ENCODE measurements at places on chromosomes 2 and 18.

DNA sequence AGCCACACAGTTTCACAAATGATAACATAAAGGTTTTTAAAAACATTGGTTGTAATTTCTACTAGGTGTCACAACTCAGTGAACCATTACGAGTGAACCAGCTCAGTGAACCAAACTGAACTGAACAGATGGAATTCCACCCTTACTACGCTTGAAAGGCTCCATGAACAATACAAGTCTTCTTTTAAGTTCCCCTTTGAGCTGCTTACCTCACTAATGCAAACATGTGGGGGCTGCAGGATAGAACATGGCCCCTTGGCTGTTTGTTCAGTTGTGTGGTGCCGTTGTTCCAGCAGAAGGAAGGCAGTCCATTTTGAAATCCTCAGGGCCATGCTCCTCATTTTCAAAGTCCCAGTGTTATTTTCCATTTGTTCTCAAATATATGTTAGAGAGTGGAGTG, 30.7 kb upstream of the KLHL14 start:
- ATAC-seq: no peak

- no peak for ATAC-seq
These were observed 123.1 kb downstream of the CELF4 start for GRCh38 chr18:37442477-37442876.

- no peak for ATAC-seq
These were observed 238.1 kb downstream of the LPIN1 start for GRCh38 chr2:11984316-11985158.

DNA sequence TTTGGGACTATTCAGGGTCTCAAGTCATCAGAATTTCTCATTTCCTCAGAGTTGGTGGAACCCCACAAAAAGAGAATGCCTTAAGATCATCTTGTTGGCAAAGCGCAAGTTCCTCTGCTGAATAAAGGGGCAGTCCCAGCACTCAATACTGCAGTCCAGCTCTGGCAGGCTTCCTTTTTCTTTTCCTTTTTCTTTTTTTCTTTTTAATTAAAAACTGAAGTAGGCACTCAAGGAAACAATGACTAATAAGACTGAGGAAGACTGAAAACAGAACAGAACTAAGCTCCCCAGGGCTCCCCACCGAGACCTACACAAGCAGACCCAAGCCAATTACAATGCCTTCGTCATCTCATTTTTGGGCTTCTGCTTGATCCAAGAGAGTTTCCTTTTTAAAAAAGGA, 82.0 kb downstream of the STK39 start:
- peak; percentile 73 for ATAC-seq

- no peak for ATAC-seq
These were observed 325.4 kb downstream of the ERBB4 start for GRCh38 chr2:212213191-212213590.

GRCh38 chr2:104408266-104408665, 445.6 kb upstream of the POU3F3 start:
- ATAC-seq: no peak

DNA sequence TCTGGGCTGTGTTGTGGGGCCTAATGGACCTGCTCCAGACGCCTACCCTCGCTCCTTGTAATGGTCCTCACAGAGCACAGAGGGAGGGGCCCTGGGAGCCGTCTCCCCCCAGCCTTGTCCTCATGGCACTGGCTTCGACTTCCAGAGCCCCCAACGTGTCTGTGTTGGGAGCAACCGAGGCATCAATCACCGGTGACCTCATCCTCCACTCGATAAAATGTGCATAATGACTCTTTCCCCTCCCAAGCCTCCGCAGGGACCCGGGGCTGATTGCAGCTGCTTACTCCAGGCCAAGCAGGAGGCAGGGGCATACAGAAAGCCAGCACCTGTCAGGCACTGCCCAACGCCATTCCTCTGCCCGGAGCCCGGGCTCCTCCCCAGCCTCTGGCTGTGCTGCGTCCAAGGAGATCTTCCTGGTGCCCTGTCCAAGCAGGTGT, 271.7 kb downstream of the NDUFA10 start:
- ATAC-seq: no peak

GRCh38 chr2:46216213-46216612, 81.0 kb upstream of the EPAS1 start:
- ATAC-seq: no peak

DNA sequence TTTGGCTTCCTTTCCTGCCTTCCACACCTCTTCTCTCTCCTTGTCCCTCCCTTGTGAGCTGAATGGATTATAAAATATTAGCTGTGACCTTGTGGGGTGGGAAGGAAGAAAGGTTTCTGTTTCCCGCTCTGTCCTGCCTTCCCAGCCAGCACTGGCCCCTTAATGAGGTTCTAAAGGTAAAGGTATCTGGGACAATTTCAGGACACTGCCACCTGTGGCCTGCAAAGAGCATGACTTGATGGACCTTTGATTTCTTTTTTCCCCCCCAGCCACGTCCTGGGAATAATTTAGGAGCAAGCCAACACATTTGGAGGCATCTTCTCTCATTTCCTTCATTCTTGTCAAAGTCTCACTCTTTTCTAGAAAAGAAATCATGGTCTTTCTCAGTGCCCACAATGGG, 246.7 kb upstream of the EPAS1 start:
- ATAC-seq: no peak

- ATAC-seq: no peak
These were observed 20.9 kb upstream of the CCDC150 start for GRCh38 chr2:196618661-196619060.

- ATAC-seq: no peak
These were observed 523.5 kb downstream of the LRRTM4 start for GRCh38 chr2:76998704-76999103.

GRCh38 chr2:200342654-200343053, 36.2 kb downstream of the SPATS2L start:
- ATAC-seq: no peak

- ATAC-seq: no peak
These were observed 357.4 kb upstream of the ACVR2A start for GRCh38 chr2:147487286-147487977.

DNA sequence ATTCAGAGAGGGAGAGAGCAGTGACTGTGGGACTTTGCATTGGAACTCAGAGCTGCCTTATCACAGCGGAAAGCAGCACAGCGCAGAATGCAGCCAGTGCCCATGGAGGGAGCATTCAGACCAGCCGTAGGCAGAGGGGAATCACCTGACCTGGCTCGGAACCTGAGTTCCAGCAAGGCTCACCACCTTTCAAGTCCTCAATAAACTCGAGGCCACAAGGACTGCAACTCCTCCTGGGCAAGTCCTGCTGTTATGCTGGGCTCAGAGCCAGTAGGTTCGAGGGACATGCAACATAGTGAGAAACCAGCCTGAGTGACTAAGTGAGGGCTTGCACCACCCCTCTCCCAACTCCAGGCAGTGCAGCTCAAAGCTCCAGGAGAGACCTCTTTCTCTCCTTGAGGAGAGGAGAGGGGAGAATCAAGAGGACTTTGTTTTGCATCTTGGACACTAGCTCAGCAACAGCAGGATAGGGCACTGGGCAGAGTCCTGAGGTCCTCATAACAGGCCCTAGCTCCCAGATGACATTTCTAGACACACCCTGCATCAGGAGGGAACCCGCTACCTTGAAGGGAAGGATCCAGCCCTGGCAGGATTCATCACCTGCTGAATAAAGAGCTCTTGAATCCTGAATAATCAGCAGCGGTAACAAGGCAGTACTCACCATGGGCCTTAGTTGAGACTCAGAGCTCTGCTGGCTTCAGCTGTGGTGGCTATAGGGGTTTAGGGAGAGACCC, 136.8 kb upstream of the OTOS start:
- ATAC-seq: no peak

GRCh38 chr2:138504546-138505235, 3.1 kb downstream of the SPOPL start:
- ATAC-seq: no peak
